ENCODE measurements at places on chromosomes 5 and 9.
A peak's percentile ranks its signal among the peaks of the same experiment; 100 is the strongest.

- DNase-seq, result no peak
These were observed 27.7 kb upstream of the BARHL1 start for GRCh38 chr9:132554755-132555154.

DNA sequence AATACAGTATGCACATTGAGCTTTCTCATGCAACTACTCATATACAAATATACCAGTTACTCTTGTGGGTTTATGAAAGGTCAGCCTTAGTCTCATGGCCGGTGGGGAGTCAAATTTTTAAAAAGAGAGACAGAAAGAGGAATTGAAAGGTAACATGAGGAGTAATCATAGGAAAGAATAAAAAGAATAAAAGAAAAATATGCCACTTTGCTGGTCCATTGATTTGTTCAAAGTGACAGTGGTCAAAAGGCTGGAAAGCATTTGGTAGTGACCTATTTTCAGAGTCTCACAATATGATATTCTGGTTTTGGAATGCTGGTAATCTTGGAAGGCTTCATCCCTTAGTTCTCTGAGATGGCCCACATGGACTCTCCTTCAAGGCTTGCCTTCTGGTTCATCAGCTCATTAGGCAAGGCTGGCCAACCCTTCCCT is 67.0 kb downstream of the ZNF366 start:
- DNase-seq, result no peak

DNA sequence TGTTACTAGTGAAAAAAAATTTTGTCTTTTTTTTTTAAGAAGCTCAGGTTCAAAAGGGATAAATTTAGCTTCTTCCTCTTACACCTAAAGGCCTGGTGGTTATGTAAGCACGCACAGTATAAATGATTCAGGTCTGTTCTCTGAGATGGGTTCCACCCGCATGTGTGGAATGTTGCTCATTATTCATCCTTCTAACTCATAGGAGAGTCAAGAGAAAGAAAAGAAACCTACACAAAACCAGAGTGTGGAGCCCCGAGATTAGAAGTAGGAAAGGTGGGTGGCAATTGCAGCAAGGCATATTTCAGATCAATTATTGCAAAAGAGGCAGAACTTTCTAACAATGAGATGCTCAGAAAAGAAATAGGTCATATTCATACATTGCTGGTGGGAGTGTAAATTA is 13.5 kb downstream of the PLAC8L1 start:
- no peak for DNase-seq

GRCh38 chr9:70073756-70074155 is 30.1 kb downstream of the MAMDC2 start:
- DNase-seq, result no peak

GRCh38 chr5:134758504-134759341 is at the start of gene DDX46:
Gene DDX46 (plus strand): TSS chr5:134758779. CDS start chr5:134758939, 160 bp downstream.
- DNase-seq, result peak; percentile 84

DNA sequence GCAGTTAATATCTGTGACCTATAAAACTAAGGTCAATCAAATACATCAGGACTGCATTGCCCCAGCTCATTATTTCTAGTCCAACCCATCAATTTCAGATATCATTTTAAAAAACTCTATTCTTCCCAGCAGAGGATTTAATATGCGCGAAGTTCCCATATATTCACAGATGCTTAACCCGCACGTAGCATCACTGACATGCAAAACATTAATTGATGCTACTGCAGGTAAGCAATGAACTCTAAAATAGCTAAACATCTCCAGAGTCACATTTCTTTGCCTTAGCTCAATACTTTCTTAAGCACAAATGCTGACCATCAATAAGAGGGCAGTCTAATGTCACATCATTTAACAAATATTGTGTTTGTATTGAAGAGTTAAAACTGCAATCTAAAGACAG is 586.6 kb upstream of the CDH18 start:
- no peak for DNase-seq

- no peak for DNase-seq
These were observed 41.3 kb upstream of the CDKN2AIPNL start for GRCh38 chr5:134453016-134453415.

DNA sequence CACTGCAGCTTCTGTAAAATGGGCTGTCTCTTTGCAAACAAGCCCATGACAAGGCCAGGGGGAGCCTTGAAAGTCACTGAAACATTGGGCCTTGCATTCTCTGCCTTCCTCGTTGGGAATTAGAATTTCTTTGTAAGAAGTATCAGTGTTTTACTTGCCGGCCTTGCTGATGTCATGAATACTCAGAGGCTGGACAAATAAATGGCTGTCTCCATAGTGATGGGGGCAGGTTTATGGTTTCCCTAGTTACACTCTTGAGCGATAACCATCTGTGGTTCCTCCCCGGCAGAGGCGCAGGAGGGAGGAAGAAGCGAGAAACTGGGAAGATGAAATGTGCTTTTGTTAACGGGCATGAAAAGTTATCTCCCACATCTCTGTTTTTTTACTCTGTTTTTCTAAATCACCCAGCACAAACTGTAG is 272.7 kb upstream of the PANK3 start:
- no peak for DNase-seq

All from HCT116 (cell line).